ENCODE measurements at places on chromosomes 6 and 20.
A peak's percentile ranks its signal among the peaks of the same experiment; 100 is the strongest.

DNA sequence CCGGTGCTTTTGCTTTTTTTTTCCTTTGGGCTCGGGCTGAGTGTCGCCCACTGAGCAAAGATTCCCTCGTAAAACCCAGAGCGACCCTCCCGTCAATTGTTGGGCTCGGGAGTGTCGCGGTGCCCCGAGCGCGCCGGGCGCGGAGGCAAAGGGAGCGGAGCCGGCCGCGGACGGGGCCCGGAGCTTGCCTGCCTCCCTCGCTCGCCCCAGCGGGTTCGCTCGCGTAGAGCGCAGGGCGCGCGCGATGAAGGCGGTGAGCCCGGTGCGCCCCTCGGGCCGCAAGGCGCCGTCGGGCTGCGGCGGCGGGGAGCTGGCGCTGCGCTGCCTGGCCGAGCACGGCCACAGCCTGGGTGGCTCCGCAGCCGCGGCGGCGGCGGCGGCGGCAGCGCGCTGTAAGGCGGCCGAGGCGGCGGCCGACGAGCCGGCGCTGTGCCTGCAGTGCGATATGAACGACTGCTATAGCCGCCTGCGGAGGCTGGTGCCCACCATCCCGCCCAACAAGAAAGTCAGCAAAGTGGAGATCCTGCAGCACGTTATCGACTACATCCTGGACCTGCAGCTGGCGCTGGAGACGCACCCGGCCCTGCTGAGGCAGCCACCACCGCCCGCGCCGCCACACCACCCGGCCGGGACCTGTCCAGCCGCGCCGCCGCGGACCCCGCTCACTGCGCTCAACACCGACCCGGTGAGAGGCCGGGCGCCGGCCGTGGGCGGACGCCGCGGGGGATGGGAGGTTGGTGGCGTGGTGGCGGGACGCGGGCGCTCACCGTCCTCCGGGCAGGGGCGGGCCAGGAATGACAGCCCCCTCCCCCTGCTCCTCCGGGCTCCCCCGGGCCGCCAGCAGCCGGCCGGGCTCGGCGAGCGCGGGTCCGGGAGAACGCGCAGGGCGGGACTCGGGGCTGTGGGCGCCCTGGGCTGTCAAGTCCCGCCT lies 606 bp downstream of the ID4 start:
- DNase-seq, result peak; percentile 6

DNA sequence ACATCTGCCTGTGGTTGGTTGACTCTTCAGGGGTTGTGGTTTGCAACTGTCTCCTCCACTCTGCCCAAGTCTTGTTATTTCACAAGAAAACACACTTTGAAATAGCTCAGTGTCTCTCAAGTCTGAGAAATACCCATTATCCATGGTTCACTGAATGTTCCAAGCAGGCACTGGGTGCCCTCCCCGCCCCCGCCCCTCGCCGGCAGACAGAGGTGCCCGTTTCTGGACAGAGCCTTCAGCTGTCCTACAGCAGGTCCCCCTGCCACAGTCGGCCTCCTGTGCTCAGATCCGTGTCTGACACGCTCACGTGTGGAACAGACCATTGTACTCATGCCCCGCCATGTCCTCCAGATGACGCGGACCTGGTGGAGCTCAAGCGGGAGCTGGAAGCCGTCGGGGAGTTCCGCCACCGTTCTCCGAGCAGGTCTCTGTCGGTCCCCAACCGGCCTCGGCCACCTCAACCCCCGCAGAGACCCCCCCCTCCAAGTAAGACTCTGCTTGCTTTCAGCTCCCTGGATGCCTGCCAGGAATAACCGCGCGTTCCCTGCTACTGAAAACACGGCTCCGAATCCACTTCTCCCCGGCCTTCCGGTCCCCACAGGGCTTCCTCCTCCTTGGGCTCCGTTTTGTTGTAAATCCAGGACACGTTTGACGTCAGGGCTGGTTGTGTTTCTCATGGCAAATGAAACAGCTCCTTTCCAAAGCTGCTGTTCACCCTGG lies 81.4 kb downstream of the SERAC1 start:
- no peak for DNase-seq

GRCh38 chr6:9647599-9647998 lies 767.3 kb downstream of the TFAP2A start:
- DNase-seq, result no peak

DNA sequence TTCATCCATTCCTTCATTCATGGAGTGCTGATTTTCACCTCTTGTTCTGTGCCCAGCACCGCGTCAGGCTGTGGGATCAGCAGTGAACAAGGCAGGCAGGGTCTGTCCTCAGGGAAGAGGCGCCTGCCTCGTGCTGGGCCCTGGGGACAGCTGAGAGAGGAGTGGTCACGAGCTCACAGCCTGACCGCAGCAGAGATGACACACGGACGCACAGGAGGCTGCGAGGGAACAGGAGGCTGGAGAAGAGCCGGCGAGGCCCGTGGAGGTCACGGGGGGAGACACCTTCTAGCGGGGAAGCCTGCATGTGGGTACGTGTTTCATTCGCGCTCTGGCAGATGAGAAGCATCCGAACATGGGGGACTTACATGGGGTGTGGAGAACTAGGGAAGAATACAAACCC lies 27.5 kb downstream of the PXDC1 start:
- no peak for DNase-seq

GRCh38 chr6:88380618-88381288 lies 214.6 kb upstream of the CNR1 start:
- no peak for DNase-seq

DNA sequence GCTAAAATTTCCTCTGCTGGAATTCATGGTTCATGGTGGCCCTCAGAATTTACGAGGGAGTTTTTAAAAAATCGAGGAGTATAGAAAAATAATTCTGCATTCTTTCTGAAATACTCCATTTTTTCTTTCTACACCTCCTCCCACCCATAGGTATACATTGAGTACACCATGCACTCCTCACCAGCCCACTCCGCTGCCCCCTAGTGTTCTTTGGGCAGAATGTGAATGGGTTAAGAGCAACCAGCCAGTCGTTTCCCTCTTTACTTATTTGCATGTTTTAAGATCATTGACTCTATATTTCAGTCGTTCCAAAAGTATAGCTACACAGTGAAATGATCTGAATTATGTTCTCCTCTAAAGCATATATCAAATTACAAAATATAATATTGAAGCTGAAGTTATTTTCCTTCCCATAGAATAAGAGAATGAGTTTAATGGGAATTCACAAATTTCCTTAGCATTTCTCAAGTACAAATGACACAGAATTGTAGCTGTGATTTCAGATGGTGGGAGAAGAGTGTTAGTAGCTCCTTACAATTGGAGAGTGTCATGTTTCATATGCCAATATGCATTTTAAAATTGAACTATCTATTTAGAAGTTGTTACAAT lies 977.7 kb upstream of the SLC35B3 start:
- DNase-seq, result peak; percentile 39

DNA sequence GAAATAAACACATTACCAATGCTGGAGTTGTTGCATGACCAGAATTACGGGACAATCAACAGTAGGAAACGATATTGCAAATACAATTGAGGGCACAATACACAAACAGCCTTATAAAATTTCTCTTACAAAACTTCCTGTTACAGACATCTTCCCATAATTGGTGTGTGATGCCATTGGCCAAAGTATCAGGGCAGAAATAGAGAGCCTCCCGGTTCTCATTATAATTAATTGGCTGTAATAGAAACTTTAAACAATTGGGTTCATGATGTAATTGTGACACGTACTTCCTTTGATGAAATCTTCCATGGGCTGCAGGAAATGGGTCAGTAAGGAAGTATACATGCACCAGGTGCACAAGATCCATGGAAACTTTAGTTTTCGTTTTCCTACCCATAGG lies 40.3 kb upstream of the RALGAPA2 start:
- DNase-seq, result no peak

DNA sequence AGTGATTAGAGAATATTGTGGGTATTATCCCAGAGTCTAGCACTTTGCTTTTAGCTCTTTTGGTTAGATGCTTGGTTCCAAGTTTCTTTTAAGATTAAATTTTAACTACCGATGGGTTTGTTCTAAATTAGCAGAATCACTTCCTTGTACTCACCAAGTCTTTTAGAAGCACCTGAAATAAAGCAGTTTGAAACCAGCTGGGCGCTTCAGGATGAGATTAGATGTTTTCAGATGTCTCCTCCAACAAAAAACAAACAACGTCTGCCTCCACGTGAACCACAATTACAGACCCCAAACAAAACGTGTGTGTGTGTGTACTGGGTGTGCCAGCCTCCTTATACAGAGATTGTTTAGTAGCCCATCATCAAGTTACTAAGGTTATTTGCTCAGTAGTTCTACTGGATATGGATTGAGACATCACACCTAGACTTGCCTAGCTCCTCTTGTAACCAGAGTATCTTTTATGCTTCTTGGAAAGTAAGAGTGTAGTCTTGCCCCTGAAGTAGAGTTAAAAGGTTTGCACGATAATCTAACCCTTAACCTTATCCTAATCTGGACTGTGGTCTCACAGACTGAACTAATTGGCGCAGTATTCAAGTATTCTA lies 2.3 kb downstream of the DSTN start:
- DNase-seq, result no peak

DNA sequence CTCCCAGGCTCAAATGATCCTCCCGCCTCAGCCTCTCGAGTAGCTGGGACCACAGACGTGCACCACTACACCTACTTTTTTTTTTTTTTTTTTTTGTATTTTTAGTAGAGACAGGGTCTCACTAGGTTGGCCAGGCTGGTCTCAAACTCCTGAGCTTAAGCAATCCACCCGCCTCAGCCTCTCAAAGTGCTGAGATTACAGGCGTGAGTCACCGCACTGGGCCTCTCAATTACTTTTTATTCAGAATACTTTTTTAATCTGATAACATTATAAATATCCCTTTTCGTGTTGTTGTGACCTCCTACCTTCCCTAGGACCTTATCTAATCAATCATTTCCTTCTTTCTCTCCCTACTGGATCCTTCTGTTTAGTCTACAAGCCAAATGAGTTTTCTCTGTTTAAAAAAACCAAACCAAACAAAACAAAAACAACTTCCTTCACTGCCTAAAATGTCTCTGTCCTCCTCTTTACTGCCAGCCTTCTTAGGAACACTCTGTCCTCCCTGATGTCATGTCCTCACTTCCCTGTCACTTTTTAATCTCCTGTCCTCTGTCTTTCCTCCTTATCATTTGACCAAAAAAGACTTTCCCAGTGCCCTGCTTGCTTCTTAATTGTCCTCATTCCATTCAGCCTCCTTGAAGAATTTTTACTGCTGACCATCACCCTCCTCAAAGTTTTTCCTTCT lies 85.0 kb downstream of the CAP2 start:
- no peak for DNase-seq

DNA sequence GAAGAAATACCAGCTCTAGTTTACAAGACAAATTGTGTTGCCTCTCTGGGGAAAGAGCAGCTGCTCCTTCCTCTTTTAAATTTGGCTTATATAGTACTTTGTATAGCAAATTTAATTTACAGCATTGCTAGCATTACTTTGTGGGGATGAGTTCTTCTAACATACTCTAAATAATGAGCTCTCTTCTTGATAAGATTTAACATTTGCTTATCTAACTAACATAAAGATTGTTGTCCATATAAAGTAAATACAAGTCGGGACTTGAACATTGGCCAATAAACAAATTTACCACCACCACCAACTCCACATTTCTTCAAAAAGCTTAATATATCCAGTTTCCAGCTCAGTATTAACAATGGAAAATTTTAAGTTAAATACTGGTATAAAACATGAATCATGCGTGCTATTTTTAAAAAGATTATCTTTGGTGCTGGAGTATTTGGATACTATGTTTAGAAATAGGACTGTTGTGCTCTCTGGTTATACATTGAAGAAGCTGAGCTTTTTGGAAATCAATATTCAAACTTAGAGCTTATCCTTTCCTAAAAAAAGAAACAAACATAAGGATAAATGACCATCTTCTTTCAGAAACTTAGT lies 1146.9 kb upstream of the GJE1 start:
- DNase-seq, result no peak

GRCh38 chr20:33901132-33901523 lies 90.0 kb downstream of the CHMP4B start:
- DNase-seq, result no peak

DNA sequence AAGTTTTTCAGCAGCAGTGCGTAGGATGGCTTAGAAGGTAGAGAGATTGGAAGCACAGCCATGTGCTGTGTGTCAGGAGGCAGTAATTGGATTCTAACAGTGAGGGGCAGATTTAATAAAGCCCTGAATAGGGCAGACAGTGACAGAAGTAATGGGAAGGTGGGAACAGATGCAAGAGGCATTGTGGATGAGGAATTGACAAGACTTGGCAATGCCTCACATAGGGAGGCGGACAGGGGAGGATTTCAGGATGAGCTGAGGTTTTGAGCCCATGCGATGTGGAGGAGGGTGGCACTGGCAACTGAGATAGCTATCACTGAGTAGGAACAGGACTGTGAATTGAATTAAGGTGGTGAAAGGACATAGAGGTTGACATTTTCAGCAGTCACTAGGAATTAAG lies 262.2 kb upstream of the FLRT3 start:
- no peak for DNase-seq

DNA sequence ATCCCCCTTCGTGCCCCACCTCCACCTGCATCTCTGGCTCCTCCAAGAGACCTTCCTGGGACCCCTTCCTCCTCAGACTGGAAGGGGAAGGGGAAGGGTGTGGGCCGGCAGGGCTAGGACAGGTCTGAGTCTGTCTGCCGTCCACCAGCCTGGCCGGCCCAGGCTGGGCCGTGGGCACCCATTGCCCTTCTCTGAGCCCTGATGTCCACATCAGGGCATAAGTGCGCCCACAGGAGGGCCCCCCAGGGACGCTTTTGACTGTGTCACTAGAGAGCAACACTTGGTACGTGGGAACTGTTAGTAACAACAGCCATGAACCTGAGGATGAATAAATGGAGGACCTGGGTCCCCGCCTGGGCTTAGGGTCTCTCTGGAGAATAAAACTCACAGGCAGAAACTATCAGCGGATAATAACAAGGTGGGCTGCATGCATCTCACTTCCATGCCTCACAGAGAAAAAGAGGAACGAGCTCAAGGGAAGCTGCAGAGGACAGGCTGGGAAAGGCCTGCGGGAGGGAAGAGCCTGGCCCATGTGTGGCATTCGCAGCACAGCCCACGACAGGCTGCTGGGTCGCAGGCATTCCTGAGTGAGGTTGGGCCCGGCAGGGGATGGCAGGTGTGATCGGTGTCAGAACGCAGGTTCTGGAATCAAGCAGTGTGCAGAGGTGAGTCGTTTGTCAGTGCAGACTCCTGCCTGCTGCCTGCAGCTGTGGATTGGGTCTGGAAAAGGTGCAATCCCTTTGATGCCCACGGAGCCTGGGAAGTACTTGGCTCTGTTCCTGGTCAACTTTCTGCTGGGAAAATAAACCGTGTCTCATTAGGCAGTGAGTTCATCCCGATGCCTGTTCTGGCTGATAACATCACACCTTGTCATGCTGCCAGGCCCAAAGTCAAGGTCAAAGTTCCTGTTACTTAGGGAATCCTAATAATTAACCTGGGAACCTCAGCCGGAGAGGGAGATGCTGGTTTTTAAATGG lies 60.9 kb downstream of the BCAS4 start:
- DNase-seq, result peak; percentile 64

GRCh38 chr20:20410678-20411077 lies 42.8 kb downstream of the INSM1 start:
- DNase-seq, result no peak

DNA sequence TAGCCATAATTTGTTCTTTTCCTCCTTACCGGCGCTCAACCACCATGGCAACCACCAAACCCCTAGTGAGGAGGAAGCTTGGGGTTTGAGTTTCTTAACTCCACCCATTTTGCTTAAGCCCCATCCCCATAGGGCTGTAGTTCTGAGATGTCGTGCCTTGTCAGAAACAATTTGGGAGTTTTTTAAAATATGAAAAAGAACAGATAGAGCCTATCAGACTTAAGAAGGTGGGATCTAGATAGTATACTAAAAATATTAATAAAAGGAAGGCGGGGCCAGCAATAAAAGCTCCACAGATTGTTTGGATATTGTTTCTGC lies 5.6 kb downstream of the BRD2 start:
- no peak for DNase-seq

- DNase-seq, result no peak
These were observed 87.2 kb downstream of the PDE7B start for GRCh38 chr6:135938576-135939207.
